Substantia nigra (tissue), 51 donors: ENCODE measurements at places on chromosomes 3 and 15.
A peak's percentile ranks its signal among the peaks of the same experiment; 100 is the strongest.

GRCh38 chr3:154496978-154497377 lies 67.0 kb upstream of the GPR149 start:
- DNase-seq, result no peak

DNA sequence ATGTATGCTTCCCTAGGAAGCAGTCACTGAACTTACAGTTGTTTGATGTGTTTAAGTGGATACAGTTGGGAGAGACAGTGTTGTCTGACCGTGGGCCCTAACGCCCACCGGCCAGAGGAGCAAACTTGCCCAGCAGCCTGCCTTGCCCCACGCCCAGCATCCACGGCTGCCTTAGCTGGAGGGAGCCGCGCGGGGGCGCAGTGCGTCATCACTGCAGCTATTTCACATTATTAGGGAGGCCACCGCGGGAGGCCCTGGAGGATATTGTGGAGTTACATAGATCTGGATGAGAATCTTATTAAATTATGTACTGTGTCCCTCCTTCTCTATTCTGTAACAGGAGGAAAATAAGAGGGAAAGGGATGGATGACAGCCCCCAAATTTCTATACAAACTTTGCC lies 267.2 kb downstream of the GABRG3 start:
- no peak for DNase-seq

- DNase-seq, result no peak
Observed at GRCh38 chr3:110754212-110754916, 317.3 kb upstream of the NECTIN3 start.

DNA sequence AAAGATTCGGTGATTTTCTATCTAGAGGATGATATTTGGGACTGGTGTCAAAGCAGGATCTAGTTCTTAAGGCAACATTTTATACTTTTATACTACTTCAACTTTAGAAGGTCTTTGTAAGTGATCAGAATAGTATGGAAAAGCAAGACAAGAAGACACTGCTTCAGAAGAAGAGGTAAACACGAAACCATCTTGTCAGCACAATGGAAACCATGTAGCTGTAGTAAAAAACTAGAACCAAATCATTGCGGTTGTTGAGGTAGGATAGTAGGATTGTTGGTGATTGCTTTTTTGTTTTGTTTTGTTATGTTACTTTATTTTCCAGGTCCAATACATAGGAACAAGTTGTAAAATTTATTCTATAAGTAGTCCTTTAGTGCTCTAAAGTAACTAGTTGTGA lies 40.0 kb downstream of the SEMA6D start:
- no peak for DNase-seq

DNA sequence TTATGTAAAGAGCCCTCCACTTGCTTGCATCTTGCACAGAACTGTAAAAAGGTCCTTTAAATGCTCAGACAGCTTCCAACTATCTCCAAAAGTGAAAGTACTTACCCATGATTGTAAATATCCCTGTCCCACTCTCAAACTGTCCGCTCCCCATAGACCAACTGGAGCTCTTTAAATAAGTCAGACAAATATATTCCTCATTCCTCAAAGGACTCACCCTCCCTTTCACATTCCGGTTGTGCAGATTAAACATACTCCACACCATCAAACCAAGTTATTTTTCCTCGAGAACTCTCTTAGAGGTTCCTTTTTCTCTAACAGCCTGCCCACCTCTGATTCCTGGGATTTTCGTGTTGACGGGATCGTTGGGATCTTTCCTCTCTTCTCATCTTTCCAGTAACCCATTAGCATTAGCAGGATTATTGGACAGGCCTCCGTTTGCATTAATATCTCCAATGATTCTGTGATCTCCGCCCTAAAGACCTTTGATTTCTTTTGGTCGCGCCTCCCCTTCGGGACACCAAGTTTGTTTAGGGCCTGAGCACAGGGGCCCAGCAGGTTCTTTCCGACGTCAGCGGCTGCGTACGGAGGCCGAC lies 763 bp downstream of the GOLGB1 start:
- no peak for DNase-seq

- peak; percentile 54 for DNase-seq
Observed at GRCh38 chr3:10015461-10015904, 10.8 kb upstream of the FANCD2 start.
